MG63 (cell line): ENCODE measurements at places on chromosomes 16 and 17. TPM values are rescaled to one million over a fixed set of nuclear protein-coding genes. Genes with fewer than 3 reads are reported as not detected.

GRCh38 chr17:76893623-76894334 is 25.6 kb downstream of the MGAT5B start:
- DNase-seq, result no peak

GRCh38 chr16:69929480-69929879 is 21.7 kb upstream of the CLEC18A start:
- no peak for DNase-seq

- DNase-seq, result no peak
Observed at GRCh38 chr17:36590082-36590481, 1.6 kb upstream of the DHRS11 start.

DNA sequence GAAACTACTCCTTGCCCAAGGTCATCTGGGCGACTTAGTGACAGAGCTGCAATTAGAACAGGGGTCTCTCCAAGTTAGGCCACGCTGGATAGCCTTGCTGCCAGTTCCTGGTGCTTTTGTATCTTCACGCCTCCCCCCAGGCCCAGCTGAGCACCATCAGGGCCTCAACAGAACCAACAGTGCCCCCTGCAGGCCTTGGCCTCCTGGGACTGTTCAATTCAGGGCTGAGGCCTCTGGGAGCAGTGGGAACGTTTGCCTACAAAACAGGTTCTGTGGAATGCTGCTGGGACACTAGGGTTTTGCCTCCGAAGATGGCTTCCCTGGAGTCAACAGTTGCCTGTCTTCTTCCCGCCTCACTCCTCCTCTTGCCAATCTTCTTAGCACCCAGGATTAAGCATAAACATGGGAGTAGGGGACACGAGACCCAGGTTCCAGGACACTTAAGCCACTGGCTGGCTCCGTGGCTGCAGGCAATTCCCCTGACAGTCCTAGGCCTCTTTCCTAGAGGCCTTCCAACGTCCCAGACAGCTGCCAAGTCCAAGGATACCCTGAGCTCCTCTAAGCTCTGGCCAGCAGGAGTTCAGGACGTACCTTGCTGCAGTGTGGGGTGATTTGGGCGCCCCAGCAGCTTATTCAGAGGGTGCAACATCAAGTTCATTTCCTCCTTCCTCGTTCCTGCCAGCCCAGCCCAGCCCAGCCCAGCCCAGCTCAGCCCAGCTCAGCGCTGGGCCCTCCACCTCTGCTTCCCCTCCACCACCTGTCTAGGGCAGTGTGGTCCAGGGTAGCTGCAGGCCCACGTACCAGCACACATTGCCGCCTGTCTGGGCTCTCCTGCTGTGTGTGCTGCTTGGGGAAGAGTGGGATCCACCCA is 246.6 kb upstream of the RPL38 start:
- peak; percentile 46 for DNase-seq

GRCh38 chr17:45164734-45165269 is 3.1 kb downstream of the HEXIM2 start:
- no peak for DNase-seq

- DNase-seq, result peak; percentile 48
Observed at GRCh38 chr17:8991514-8992285, 26.2 kb upstream of the PIK3R5 start.

DNA sequence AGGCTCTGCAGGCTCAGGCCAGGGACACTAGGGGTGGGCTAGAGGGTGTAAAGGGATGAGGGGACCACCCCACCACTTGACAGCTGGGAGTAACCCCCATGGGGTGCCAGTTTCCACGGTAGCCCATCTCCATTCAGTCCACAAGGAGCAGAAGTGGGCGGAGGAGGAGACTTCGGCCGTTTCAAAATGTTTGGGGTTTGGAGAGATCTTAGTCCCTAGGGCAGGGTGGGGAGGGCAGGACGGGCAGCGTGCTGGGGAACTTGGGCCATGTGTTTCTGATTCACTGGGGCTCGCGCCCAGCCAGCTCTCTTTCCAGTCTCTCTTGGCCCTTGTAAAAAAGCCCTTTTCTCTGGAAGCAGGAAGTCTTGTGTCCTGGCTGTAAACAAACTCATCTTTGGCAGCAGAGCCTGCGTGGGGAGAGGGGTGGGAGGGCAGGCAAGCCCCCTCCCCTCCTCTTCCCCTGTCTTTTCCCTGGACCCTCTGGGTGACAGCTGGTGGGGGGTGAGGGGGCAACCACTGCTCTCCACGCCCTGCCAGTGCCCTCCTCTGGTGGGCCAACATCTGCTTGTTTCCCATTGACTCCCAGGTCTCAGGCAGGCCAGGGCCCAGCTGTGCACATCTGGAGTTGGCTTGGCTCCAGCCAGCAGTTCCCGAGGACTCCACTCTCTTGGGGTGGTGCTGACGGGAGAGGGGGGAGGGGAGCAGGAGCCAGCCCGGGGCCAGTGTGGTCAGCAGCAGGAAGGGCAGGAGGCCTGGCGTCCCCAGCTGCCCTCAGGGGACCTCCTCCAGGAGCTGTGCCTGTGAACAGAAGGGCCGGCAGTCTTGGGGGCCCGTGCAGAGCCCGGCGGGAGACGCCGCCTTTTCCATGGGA is 8.1 kb downstream of the CYGB start:
- peak; percentile 99 for DNase-seq

DNA sequence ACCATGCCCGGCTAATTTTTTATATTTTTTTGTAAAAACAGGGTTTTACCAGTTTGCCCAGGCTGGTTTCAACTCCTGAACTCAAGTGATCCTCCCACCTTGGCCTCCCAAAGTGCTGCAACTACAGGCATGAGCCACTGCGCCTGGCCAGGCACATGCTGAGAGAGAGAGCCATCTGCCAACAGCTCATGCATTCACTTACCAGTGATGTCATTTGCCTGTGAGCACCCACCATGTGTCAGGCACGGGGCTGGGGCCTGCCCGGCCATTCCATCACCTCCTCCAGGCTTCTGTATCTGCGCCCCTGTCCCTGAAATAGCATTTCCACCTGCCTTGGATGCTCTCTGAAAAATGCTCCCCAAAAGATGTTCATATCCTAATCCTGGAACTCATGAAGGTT is 43.6 kb upstream of the PEMT start:
- DNase-seq, result peak; percentile 21

The MEIOB gene
- total RNA-seq, result 21.6 and 71.1 TPM in 2 replicates

The CMTM2 gene
- not detected in 2 replicates for total RNA-seq

The LRRC46 gene
- total RNA-seq, result not detected in 2 replicates
